ENCODE measurements at places on chromosomes 2 and 18.

GRCh38 chr2:196925768-196926561 is 542 bp downstream of the PGAP1 start:
- no peak for DNase-seq

GRCh38 chr2:583666-584065 is 93.5 kb downstream of the TMEM18 start:
- DNase-seq: no peak

DNA sequence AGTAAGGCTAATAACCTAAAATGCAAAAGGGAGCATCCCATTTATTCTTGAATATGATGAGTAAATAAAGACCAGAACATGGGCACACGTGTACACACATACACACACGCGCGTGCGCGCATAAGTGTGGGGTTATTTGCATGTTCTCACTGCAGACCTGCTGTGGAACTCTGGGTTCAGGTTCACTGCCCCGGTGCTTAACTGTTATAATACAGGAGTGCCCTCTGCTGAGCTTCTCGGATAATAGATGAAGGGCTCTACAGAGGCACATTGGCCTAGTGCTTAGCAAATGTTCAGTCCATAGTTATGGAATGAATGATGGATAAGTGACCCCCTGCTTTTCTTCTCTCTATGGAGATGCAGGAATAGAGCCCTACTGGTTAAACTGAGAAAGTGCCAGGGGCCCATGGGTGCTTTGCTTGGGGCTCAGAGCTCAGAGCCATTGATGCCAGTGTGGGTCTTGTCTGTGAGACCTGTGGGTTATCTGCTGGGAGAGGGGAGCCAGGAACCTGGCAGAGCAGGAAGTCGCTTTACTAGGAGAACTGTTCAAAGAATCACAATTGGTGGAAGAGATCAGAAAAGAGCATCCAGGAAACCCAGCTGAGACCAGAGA is 3.6 kb upstream of the ARL4C start:
- no peak for DNase-seq

DNA sequence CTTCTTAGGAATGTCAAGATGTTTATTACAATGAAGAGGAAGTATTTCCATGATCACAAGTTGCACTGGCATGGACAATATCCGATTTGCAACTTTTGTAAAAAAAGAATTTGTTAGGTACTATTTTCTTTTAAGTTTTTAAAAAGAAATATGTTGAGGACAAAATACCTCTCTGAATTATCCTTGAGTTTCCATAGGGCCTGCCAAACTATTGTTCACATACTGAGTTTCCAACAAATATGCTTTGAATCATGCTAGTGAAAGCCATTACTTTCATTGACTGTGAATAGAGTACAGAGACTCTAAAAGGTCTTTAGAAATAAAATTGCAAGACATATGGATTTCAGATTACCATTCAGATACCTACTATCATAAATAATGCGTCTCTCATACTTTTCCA is 566.1 kb downstream of the TMEM182 start:
- DNase-seq: no peak

GRCh38 chr18:79680100-79680879 is 687 bp downstream of the CTDP1 start:
- DNase-seq: no peak

DNA sequence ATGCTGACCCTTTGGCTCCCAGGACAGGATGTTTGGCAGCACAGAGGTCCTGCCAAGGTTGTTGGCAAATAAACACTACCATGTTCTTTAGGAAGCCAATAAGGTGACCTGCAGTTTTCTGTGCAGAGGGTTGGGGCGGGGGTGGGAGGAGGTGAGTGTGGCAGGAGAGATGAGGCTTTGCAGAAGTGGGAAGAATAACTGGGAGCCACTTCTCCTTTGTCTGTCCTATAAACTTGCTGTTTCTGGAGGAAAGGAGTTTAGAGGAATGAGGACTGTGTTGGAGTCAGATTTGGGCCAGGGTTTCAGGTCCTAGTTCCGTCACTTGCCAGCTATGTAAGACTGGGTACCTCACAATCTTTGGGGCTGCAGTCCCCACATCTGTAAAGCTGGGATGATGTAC is 187.6 kb upstream of the SPRED2 start:
- DNase-seq: no peak

- no peak for DNase-seq
Measured at GRCh38 chr2:55948176-55948923, 24.8 kb upstream of the EFEMP1 start.

DNA sequence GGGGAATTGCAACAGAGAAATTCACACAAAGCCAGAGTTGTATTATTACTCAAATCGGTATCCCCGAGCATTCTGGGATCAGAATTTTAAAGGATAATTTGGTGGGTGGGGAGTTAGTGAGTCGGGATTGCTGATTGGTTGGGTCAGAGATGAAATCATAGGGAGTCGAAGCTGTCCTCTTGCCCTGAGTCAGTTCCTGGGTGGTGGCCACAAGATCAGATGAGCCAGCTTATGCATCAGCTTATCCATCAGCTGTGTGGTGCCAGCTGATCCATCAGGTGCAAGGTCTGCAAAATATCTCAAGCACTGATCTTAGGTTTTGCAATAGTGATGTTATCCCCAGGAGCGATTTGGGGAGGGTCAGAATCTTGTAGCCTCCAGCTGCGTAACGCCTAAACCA is 34.3 kb upstream of the ITM2C start:
- DNase-seq: no peak

Data from GM06990 (cell line).